Substantia nigra (tissue), 51 donors: ENCODE measurements at places on chromosomes 2 and 18.

- DNase-seq, result no peak
Observed at GRCh38 chr2:43899589-43899988, 60.8 kb downstream of the ABCG8 start.

GRCh38 chr2:68762665-68763064 is 28.1 kb downstream of the ARHGAP25 start:
- no peak for DNase-seq

GRCh38 chr2:142868229-142868762 is 9.2 kb upstream of the KYNU start:
- no peak for DNase-seq

GRCh38 chr18:58393295-58393694 is 235.6 kb downstream of the ALPK2 start:
- DNase-seq, result no peak

DNA sequence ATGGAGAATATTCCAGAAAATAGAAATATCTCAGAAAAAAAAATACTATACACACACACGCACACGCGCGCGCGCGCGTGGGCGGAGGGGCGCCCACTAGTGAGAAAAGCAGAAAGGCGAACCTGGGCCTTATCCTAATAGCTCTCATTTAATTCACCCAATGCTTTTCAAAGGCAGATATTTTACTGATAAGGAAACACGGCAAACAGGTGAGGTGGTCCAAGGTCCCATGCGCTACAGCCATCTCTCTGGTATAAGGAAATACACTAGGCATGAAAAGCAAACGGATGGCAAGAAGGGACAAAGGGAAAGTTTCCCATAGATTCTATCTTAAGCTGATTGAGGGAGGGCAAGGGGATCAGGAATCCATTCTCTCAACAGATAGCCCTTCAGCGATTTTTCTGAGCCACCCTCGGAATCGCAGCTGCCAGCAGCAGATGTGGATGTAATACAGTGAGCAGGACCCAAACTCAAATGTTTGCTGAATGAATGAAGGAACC is 136.7 kb downstream of the TMEM247 start:
- DNase-seq, result peak; percentile 6

GRCh38 chr18:33210575-33211189 is 229.8 kb downstream of the CCDC178 start:
- no peak for DNase-seq

DNA sequence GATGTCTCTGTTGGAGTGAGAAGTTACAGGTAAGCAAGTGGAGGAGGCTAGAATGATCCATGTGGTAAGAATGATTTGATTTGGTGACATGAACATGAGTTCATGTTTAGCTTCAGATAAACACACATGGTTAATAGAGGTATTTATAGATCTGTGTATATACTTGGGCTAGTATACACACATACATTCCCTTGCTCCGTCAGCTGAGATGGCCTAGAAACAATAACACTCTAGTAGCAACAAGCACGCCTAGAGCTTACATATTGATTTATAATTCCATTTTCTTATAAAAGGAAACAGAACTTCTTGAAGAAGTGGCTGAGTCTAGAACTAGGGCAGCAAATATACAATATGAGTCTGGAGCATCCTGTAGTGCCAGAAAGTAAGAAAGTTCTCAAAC is 223.0 kb downstream of the RND3 start:
- no peak for DNase-seq
